Esophagus muscularis mucosa (tissue), 4 donors: ENCODE measurements at places on chromosomes 11 and 22. TPM values are rescaled to one million over a fixed set of nuclear protein-coding genes. Genes with fewer than 3 reads are reported as not detected.

GRCh38 chr22:30380011-30380410 is 7.2 kb downstream of the RNF215 start:
- H3K36me3 ChIP-seq: no peaks in the 10 kb centered on the region
- no peak overlapping the region for H3K4me3 ChIP-seq
- H3K4me1 ChIP-seq: no peaks in the 10 kb centered on the region
- no peak for DNase-seq

DNA sequence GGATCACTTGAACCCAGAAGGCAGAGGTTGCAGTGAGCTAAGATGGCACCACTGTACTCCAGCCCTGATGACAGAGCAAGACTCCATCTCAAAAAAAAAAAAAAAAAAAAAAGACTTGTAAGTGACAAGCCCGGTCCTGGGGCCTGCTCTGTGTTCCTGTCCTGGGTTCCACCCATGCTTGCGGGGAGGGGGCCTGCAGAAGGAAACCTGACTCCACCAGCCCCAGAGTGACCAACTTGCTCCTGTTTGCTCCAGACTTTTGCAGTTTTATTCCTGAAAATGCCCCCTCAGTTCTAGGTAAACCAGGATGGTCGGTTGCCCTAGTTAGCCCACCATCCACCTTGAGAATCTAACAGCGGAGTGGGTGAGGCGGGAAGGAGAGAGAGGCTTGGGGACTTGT is 10.1 kb upstream of the LRP5 start:
- no peak for DNase-seq
- no peaks in the 10 kb centered on the region for H3K36me3 ChIP-seq
- H3K27ac ChIP-seq: no peak overlapping the region
- H3K4me1 ChIP-seq: peaks cover 16% of the 10 kb centered on the region
- no peaks in the 10 kb centered on the region for H3K27me3 ChIP-seq

DNA sequence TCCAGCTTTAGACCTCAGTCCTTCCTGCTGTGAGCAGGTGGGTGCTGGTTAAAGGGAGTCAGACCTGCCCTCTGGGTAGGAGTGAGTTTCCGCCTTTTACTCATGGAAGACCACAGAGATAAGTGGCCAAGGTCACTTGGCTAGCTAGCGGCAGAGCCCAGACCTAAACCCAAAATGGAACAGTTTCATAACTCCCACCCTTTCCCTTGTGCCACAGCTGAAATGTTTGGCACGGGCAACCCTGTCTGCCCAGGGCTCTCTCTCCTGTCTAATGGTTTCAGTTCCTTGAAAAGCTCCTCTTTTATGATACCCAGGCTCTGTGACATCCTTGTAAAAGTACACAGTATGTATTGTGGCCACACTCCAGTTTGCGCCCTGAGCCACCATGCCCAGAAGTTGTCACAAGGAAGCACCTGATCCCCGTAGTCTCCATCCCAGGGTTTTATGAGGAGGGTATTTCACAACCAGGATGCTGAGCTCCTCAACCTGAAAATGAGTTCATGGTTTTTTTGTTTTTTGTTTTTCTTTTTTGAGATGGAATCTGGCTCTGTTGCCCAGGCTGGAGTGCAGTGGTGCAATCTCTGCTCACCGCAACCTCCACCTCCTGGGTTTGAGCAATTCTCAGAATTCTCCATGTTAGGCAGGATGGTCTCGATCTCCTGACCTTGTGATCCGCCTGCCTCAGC is 5.1 kb downstream of the MB start:
- no peak overlapping the region for H3K4me3 ChIP-seq
- H3K27me3 ChIP-seq: no peaks in the 10 kb centered on the region
- no peaks in the 10 kb centered on the region for H3K36me3 ChIP-seq
- no peak for DNase-seq
- no peak overlapping the region for H3K27ac ChIP-seq

- no peak overlapping the region for H3K27ac ChIP-seq
- H3K4me1 ChIP-seq: no peaks in the 10 kb centered on the region
- DNase-seq: no peak
- no peaks in the 10 kb centered on the region for H3K36me3 ChIP-seq
- H3K4me3 ChIP-seq: no peak overlapping the region
- H3K27me3 ChIP-seq: no peaks in the 10 kb centered on the region
Observed at GRCh38 chr11:133844217-133844616, 1.1 kb downstream of the SPATA19 start.

GRCh38 chr22:36493690-36494110 is 12.3 kb upstream of the TXN2 start:
- H3K36me3 ChIP-seq: no peaks in the 10 kb centered on the region
- no peak overlapping the region for H3K27ac ChIP-seq
- no peaks in the 10 kb centered on the region for H3K4me1 ChIP-seq

- no peak overlapping the region for H3K4me3 ChIP-seq
- no peak for DNase-seq
- no peak overlapping the region for H3K27ac ChIP-seq
- no peaks in the 10 kb centered on the region for H3K4me1 ChIP-seq
- H3K36me3 ChIP-seq: peaks cover 96% of the 10 kb centered on the region
- no peaks in the 10 kb centered on the region for H3K27me3 ChIP-seq
Observed at GRCh38 chr11:117394221-117394925, 66.7 kb downstream of the CEP164 start.

DNA sequence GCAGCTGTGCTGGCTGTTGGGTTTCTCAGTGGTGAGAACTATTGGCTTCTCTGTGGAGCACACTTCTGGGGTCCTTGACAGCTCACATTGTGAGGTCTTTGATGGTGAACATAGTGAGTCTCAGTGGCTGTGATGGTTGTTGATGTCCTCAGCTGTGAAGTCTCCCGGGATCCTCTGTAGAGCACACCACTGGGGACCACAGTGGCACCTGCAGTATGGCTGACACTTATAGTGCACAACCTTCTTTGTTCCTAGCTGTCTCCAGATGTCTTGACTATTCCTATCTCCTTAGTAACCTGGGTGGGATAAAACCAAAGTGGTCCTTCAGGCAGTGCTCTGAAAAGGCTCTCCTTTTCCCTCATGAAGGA is 34.3 kb upstream of the CHORDC1 start:
- H3K27me3 ChIP-seq: no peaks in the 10 kb centered on the region
- H3K27ac ChIP-seq: no peak overlapping the region
- no peaks in the 10 kb centered on the region for H3K4me1 ChIP-seq

GRCh38 chr11:12403997-12404350 is 26.6 kb downstream of the PARVA start:
- peaks cover 99% of the 10 kb centered on the region for H3K4me1 ChIP-seq
- H3K4me3 ChIP-seq: no peak overlapping the region
- H3K27me3 ChIP-seq: no peaks in the 10 kb centered on the region
- no peak for DNase-seq

DNA sequence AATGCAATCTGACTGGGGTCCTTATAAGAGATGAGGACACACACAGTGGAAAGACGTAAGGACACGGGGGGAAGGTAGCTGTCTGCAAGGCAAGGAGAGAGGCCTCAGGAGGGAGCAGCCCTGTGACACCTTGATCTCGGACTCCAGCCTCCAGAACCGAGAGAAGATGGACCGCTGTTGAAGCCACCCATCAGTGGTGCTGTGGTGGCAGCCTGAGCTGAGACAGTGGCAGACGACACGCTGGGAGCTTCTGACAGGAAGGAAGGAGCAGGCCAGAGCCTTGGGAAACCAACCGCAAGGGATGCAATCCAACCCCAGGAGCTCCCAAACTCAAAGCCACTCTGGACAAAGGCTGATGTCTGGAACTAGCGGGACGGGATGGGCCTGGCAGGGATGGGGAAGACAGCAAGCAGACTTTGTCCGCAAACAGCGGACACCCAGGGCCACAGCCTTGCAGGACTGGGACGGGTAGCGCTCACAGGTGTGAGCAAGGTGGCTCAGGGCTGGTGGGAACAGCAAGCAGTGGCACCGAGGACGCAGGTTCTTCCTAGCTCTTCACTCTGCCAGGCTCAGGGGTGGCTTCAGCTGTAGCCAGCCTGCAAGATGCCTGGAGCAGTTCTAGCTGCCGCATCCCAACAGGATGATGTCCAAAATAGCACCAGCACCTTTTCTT is 10.9 kb downstream of the LTO1 start:
- no peaks in the 10 kb centered on the region for H3K4me1 ChIP-seq
- H3K4me3 ChIP-seq: no peak overlapping the region
- DNase-seq: no peak
- H3K27ac ChIP-seq: no peak overlapping the region
- H3K36me3 ChIP-seq: peaks cover 83% of the 10 kb centered on the region

DNA sequence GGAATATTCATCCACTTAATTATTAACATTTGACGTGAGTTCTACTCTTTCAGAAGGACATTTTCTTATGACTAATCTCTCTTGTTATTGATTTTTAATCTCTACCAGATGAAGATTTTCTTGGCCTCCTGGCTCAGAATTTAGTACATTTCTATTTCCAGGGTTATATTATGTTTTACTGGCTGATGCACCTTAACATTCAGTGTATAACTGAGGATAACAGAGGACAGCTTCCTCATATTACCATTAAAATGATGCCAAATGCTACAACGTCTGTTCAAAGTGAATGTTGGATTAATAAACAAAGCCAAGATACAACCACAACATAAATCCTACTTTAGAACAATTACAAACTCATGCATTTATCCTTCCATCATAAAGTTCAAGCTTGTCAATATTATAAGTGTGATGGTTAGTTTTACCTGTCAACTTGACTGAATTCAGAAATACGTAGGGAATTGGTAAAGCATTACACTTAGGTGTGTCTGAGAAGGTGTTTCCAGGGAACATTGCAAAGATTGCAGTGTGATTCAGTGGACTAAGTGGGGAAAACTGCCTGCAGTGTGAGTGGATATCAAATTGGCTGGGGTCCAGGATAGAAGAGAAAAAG is 485.2 kb downstream of the LRRC4C start:
- H3K4me3 ChIP-seq: no peak overlapping the region
- DNase-seq: no peak
- no peaks in the 10 kb centered on the region for H3K36me3 ChIP-seq
- H3K27me3 ChIP-seq: no peaks in the 10 kb centered on the region
- no peaks in the 10 kb centered on the region for H3K4me1 ChIP-seq

- no peaks in the 10 kb centered on the region for H3K36me3 ChIP-seq
- no peak overlapping the region for H3K27ac ChIP-seq
- no peak for DNase-seq
- no peaks in the 10 kb centered on the region for H3K27me3 ChIP-seq
Observed at GRCh38 chr11:64831411-64831891, 13.0 kb downstream of the CDC42BPG start.

GRCh38 chr11:211741-212140 is 4.2 kb downstream of the RIC8A start:
- H3K27me3 ChIP-seq: no peaks in the 10 kb centered on the region
- no peak overlapping the region for H3K27ac ChIP-seq
- H3K4me3 ChIP-seq: no peak overlapping the region
- H3K4me1 ChIP-seq: peaks cover 24% of the 10 kb centered on the region
- peaks cover 49% of the 10 kb centered on the region for H3K36me3 ChIP-seq
- no peak for DNase-seq

DNA sequence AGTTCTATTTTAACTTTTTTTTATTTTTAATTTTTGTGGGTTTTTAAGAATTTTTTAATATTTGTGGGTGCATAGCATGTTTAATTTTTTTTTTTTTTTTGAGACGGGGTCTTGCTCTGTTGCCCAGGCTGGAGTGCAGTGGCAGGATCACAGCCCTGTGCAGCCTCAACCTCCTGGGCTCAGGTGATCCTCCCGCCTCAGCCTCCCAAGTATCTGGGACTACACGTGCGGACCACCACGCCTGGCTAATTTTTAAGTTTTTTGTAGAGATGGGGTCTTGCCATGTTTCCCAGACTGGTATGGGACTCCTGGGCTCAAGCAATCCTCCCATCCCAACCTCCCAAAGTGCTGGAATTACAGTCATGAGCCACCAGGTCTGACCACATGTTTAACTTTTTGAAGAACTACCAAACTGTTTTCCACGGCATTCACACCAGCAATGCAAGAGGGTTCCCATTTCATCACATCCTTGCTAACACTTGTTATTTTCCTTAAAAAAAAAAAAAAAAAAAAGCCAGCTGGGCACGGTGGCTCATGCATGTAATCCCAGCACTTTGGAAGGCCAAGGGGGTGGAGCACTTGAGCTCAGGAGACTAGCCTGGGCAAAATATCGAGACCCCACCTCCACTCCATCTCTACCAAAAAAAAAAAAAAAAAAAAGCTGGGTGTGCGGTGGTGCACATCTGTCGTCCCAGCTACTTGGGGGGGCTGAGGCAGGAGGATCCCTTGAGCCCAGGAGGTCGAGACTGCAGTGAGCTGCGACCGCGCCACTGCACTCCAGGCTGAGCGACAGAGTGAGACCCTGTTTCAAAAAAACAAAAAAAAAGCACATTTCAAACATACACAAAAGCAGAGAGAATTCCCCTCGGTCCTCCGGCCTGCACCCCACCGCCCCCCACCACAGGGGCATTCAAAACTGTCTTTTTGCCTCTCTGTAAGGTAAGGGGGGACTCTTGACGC is 16.7 kb upstream of the TXNRD2 start:
- H3K4me1 ChIP-seq: peaks cover 49% of the 10 kb centered on the region
- no peaks in the 10 kb centered on the region for H3K27me3 ChIP-seq
- H3K4me3 ChIP-seq: peak overlapping the region; percentile 42
- H3K36me3 ChIP-seq: no peaks in the 10 kb centered on the region

- no peaks in the 10 kb centered on the region for H3K36me3 ChIP-seq
- H3K27ac ChIP-seq: no peak overlapping the region
- H3K4me1 ChIP-seq: no peaks in the 10 kb centered on the region
- H3K27me3 ChIP-seq: no peaks in the 10 kb centered on the region
- no peak overlapping the region for H3K4me3 ChIP-seq
Observed at GRCh38 chr11:12950670-12951069, 58.4 kb upstream of the RASSF10 start.

DNA sequence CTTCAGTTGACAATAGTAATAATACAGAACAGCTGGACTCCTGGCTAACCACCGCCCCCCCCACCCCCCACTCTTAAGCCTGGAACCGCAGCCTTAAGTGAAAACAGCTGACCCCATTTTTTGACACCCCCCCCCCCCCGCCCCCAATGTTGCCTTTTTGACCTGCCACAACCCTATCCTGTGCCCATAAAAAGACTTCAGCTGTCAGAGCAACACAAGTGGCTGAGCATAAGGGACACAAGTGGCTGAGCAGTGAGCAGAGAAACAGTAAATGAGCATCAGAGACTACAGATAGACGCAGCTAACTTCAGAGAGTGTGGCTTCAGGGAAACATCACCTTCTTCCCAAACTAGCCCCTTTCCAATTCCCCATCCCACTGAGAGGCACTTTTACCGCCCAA is 1493.8 kb downstream of the LRRC4C start:
- no peaks in the 10 kb centered on the region for H3K36me3 ChIP-seq
- H3K4me3 ChIP-seq: no peak overlapping the region
- DNase-seq: no peak
- H3K4me1 ChIP-seq: no peaks in the 10 kb centered on the region
- no peak overlapping the region for H3K27ac ChIP-seq

Gene SULT4A1
- 1.0 TPM for total RNA-seq

Gene SLC6A5
- total RNA-seq: not detected

Gene DRICH1
- total RNA-seq: not detected

Gene OR5B12
- not detected for total RNA-seq
